HFF-Myc (cell line): ENCODE measurements at places on chromosomes 2 and 18.

DNA sequence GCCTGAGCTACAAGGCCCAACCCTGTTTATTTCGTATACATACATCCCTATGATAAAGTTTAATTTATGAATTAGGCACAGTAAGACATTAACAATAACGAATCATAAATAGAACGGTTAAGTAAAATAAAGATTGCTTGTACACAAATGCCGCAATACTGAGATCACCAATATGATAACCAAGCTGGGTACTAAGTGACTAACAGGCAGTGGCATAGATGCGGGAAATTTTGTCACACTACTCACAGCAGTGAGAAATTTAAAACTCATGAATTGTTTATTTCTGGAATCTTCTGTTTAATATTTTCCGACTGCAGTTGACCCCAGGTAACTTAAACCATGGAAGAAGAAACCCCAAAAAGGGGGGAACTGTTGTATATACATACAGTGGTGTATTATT is 33.4 kb downstream of the NEURL3 start:
- no peak for DNase-seq

DNA sequence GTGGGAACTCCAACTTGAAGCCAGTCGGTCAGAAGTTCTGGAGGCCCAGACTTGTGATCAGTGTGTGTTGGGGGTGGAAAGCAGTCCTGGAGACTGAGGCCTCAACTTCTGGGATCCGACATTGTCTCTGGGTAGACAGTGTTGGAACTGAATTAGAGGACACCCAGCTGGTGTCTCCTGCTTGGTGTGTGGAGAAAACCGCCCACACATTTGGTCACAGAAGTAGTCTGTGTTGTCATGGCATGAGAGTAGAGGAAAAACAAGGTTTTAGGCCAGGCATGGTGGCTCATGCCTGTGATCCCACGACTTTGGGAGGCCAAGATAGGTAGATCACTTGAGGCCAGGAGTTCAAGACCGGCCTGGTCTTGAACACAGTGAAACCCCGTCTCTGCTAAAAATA is 51.5 kb downstream of the PUM2 start:
- DNase-seq = no peak

GRCh38 chr2:224793946-224794345 is 77.8 kb upstream of the CCDC195 start:
- DNase-seq = no peak

GRCh38 chr2:140199312-140199711 is 1419.1 kb upstream of the NXPH2 start:
- DNase-seq = no peak

GRCh38 chr18:39421276-39421675 is 1855.7 kb upstream of the CELF4 start:
- no peak for DNase-seq

DNA sequence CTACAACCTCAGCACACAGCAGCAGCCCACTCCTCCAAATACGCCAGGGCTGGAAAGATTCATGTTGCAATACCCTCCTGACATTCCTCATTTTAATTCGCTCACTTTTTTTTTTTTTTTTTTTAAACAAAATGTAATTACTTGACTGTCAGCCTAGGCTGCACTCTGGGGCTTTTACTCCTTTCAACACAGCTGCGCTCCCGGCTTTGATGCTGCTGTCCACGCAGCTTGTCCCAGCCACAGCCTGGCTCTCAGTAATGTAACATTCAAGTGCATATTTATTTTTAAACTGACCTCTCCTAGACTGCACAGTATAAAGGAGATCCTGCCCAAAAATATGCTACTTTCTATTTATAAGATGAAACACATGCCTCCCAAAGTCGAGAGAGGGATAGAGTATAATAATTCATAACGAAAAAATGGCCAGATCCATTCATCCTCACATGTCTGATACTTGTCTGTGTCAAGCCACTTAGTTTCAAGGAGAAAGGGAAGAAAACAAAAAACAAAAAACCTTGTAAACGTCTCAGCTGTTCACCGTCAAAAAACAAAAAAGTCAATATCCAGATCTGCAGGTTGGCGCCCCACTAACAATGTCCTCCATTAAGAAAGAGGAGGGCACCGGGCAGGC is 949 bp downstream of the CDC42EP3 start:
- DNase-seq = no peak

DNA sequence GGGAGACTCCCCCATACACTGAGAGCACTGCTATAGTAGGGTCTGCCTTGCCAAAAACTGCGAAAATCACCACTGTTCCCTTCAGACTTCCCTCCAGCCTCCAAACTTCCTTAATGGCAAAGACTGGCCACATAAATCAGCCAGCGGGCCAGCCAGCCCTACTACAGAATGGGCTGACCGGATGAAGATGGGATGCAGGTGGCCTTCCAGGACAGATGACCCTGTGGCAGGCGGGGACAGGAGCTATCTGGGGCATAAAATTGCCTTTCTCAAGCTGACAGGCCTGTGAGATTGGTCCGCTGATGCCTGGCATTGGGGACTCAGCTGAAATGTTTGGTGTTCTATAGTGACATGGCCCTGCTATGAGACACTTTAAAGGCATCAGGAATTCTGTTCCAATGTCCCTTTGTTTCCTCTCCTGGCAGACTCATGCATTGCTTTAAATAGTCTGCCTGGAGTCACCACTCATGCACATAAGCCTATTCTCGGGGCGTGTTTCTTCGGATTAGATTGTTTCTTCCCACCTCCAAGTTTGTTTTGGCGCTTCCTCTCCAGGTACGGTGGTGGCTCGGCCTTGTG is 135.9 kb downstream of the ALPK2 start:
- no peak for DNase-seq

GRCh38 chr2:234334151-234334550 is 162.7 kb downstream of the ARL4C start:
- no peak for DNase-seq

DNA sequence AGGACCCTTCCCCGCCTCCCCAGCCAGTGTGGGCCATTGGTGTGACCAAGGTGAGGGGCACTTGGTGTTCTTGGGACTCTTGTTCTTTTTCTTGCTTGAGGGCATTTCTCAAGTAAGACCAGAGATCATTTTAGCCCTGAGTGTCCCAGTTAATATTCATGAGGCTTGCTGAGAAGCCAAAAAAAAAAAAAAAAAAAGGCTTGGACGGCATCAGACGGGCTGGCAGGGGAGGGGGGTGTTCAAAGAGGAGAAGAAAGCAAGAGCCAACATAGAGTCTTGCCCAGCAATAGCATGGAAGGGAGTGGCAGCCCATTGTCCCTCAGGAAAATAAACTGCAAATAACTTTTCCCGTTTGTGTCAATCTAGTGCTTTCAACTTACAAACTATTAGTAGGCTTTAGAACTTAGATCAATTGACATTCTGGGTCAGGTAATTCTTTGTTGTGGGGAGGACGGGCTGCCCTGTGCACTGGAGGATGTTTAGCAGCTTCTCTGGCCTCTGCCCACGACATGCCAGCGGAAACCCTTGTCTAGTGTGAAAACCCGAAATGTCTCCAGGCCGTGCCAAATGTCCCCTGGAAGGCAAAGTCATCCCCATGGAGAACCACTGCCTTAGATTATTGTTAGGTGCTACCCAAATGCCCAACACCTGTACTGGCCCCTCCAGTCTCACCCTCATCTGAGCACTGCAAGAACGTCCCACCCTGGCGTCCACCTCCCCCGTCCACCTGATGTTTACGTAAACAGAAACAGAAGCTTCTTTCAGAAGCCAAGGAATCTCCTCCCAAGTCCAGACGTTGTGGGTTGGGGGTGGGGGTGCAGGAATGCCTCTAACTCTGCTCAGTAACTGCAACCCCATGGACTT is 163.4 kb downstream of the BCL2 start:
- DNase-seq = no peak

DNA sequence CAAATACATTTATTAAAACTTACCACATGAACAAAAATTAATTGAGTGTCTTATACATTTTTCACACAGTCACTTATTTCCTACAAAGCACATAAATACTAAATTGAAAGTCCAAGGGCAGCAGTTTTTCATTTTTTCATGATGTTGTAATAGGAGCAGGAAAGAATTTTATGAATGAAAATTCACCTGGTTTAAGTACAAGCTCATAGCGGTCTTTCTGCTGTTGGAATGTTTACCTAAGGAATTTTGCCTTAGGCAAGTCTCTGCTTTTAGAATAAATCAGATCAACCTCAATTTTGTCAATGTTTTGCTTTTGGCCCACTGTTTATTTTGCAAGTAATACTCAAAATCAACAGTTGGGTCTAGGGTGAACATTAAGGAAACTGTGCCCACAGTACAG is 40.0 kb downstream of the ETAA1 start:
- DNase-seq = no peak

DNA sequence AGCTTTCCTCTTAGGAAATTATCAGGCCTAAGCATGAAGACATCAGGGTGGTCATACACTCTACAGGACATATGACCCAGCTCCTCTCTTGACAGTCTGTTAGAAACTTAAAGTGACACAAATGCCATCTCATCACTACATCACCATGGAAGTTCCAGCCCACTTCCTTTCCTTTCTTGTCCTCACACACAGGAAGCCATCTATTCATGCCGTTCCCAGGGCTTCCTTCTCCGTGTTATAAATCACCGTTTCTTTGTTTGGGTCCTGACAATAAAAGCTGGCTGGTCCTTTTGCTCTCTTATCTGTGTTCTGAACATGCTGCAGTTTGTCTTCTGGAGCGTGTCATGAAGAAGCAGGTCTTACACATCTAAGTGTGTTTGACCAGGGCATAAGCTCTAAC is 692.1 kb upstream of the CELF4 start:
- no peak for DNase-seq

DNA sequence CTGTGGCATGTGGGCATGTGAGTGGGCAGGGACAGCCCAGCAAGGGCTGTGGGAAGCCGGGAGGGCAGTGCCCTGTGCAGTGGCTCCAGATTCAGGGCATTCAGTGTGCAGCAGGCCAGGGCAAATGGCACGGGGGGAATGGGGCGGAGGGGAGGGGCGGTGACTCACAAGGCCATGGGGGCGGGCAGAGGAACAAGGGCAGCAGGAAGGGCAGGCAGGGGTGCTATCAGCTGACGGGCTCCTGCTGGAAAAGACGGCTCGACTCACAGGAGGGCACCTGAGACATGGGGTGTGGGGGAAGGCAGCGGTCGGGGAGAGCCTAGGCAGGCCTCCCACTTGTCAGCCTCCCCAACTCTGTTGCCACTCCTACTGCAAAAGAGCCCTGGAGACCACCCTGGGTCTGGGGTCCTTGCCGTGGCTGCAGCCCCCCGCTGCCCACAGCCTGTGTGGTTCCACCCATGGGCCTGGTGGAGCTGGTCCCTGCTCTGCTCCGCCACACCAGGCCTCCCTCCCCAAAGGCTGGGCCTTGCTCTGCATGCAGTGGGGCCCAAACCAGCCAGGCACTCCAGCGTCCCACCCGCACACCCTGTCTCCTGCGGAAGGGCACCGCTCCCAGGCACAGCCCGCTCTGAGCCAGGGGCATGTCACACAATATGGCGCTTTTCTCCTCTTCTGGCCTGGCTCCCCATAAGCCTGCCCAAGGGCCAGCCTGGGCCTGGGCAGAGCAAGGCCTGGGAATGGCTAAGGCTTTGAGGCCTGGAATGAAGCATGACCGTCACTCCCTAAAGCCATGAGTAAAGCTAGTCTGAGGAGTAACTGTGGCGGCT is 25.9 kb downstream of the HS6ST1 start:
- no peak for DNase-seq

DNA sequence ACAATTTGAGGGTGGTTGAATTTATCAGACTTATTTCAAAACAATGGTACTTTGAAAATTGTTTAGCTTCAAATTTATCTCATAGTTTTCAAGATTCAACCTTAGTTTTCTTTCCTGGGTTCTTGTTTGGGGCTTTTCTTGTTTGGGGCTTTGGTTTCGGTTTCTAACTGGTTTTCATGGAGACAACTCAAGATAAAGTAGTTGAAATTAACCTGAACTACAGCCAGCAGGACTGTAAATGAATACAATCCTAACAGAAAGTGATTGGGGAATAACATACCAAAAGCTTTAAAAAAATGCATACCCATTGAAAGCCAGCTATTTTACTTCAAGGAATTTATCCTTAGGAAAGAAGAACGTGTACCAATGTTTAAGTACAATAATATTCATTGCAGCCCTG is 133.5 kb upstream of the SLC14A2 start:
- no peak for DNase-seq

- DNase-seq = no peak
These were observed 7.9 kb upstream of the COLEC11 start for GRCh38 chr2:3587021-3587420.

DNA sequence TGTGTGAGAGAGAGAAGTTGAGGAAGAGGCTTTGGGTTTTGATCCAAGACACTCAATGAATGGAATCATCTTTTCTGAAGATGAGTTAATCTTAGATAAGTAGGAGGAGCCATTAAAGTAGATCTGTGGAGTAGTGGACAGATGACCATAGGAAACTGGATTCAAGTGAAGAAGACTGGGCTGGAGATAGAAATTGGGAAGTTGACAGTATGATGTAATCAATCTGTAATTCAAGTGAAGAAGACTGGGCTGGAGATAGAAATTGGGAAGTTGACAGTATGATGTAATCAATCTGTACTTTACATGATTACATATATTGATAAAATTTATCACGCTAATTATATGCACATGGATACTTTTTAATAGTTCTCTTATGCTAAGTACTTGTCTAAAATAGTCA is 92.8 kb downstream of the PHLPP1 start:
- DNase-seq = no peak

- no peak for DNase-seq
These were observed 776.0 kb downstream of the TSN start for GRCh38 chr2:122531290-122532071.

DNA sequence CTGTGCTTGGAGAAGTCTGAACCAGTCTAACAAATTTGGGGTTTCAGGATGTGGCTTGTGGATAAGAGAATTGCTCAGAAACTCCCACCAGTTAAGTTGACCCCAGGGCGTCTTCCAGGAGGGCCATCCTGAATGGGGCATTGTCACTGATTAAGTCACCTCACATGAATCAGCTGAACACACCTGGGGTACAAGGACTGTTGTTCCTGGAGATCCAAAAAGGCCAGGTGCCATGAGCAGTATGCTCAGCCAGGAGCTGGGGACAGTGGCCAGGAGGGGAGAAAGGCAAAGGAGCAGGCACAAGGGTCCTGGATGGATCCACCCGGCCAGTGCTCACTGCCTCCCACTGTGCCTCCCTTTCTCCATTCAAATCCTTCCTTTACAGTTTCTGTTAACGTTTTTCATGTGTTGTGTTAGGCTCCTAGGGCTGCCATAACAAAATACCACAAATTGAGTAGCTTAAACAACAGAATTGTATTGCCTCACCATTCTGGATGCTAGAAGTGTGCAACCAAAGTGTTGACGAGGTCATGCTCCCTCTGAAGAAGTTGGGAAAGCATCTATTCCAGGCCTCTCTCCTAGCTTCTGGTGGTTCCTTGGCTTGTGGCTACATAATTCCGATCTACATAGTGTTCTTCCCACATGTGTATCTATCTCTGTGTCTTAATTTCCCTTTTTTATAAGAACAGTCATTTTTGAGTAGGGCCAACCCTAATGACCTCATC is 33.4 kb downstream of the TRABD2A start:
- no peak for DNase-seq

DNA sequence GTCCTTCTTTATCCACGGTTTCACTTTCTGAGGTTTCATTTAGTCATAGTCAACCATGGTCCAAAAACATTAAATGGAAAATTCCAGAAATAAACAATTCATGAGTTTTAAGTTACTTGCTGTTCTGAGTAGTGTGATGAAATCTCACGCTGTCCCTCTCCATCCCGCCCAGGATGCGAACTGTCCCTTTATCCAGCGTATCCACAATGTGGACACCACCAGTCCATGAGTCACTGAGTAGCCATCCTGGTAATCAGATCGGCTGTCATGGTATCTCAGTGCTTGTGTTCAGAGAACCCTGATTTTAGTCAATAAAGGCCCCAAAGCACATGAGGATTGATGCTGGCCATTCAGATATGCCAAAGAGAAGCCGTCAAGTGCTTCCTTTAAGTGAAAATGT is 3.7 kb downstream of the SP140L start:
- DNase-seq = no peak

GRCh38 chr2:240260664-240261063 is 120.2 kb upstream of the OTOS start:
- DNase-seq = no peak
